COR-L47 (cell line): ENCODE measurements at places on chromosomes 7 and 10.

- no peak for DNase-seq
Observed at GRCh38 chr10:124048371-124049290, 44.8 kb downstream of the CHST15 start.

GRCh38 chr7:105827151-105827875 lies 49.1 kb downstream of the ATXN7L1 start:
- no peak for DNase-seq

- no peak for DNase-seq
Observed at GRCh38 chr7:18572885-18573284, 77.3 kb downstream of the HDAC9 start.

DNA sequence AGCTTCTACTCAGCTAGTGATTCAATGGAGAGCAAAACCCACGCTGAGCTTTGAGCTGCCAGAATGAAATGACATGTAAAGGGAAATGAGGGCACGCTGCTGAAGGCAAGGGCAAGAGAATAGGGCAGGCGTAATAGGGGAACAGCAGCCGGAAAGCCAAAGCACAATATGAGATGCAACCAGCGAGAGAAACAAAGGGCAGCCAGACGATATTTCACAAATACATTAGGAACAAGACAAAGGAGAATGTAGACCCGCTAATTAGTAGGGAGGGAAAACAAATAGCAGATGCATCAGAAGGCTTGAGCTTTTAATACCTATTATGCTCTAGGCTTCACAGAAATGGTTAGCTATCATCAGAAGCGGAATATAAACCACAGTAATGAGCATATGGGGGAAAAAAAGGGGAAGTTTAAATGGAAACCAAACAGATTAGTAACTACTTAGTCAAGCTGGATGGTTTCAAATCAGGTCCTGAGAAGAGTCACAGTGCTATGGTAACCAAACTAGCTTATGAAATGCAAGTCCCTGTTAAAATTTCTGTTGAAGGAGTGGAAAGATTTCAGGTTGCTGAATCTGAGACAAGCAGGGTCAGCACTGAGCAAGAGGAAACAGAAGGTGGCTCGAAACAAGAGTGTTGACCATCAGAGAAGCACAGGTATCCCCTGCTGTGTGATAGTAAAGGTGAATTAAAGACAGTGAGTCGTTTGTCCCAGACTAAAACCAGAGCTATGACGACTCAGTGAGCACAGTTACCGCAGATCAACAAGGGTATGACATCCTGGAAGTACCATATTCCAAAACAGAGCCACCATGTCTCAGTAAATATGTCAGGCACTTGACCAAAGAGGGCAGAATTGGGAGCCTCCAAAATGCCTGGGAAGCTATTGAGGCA lies 496.9 kb upstream of the CELF2 start:
- peak; percentile 36 for DNase-seq

DNA sequence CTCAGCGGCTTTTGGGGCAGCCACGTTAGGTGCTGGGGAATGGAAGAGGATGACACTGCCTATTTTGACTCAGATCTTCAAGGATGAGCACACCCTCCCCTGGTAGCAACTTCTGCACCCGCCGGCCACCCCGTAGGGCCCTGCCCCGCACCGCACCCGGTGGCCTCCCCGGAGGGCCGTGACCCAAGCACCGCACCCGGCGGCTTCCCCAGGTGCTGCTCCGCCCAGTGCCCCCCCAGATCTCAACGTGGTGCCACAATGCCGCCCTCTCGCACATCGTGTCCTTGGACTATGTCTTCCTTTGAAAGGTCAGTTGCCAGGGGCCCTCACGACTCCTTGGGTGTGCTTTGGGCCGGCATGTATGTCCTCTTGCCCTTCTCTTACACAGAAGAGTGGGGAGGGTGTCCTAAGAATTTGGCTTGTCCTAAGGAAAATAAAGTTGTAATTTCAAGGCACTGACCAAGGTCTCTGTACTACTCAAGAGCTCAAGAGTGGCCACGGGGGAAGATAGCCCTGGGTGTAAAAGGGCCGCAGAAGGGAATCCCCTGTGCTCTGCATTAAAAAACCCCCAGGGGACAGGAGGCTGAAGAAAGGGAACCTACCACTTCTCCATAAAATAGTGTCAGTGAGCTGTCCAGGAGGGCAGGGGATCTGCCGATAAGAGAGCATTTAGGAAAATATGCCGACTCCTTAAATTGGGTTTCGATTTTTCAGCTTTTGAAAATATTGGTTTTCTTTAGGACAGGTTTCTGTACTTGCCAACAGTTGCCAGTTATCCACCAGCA lies 1.6 kb upstream of the LANCL2 start:
- DNase-seq: no peak

- DNase-seq: no peak
Observed at GRCh38 chr7:23332910-23333612, 33.9 kb downstream of the MALSU1 start.

GRCh38 chr7:7970531-7971307 lies 2.1 kb downstream of the GLCCI1 start:
- peak; percentile 28 for DNase-seq

- DNase-seq: no peak
Observed at GRCh38 chr10:987620-987869, 689 bp upstream of the GTPBP4 start.

- DNase-seq: no peak
Observed at GRCh38 chr7:24595671-24596418, 22.6 kb downstream of the PALS2 start.

DNA sequence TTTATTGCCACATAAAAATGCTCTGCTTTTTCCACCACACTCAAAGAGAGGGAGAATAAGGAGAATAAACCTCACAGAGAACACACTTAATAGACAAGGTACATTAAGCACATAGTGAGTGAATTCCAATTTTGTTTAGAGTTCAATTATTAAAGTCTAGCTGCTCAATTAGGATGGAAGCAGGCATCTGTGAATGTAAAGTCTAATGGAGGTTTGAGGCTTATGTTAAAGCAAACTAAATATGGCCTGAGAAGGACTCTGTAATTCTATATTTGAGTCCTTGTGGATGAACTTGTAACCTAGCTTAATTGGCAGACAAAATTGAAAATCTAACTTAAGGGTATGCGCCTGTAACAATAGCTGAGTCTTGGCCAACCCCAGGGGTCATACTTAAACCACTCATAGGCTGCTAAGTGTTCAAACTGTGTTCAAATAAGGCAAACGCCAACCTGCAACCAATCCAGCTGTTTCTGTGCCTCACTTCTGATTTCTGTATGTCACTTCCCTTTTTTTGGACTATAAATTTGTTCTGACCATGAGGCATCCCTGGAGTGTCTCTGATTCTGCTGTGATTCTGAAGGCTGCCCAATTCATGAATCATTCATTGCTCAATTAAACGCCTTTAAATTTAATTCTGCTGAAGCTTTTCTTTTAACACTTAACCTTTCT lies 31.3 kb upstream of the NME8 start:
- no peak for DNase-seq

- no peak for DNase-seq
Observed at GRCh38 chr7:95102662-95103061, 195.3 kb downstream of the PPP1R9A start.

GRCh38 chr7:13290975-13291374 lies 603.5 kb downstream of the ARL4A start:
- DNase-seq: no peak
